ENCODE measurements at places on chromosomes 7 and 10.

DNA sequence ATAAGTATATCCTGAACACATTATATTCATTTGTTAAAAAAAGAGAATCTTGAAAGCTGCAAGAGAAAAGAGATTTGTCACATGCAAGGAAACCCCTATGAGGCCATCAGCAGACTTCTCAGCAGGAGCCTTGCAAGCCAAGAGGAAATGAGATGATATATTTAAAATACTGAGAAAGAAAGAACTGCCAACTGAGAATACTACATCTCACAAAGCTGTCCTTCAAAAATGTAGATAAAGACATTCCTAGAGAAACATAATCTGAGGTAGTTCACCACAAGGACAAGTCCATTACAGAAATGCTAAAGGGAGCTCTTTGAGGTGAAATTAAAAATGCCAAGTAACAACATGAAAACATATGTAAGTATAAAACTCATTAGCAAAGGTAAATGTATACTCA, 224.4 kb upstream of the MBL2 start:
- DNase-seq: no peak

GRCh38 chr7:43592326-43592725, 9.4 kb downstream of the STK17A start:
- no peak for DNase-seq

GRCh38 chr7:13989949-13990305, 461 bp upstream of the ETV1 start:
- DNase-seq: no peak

DNA sequence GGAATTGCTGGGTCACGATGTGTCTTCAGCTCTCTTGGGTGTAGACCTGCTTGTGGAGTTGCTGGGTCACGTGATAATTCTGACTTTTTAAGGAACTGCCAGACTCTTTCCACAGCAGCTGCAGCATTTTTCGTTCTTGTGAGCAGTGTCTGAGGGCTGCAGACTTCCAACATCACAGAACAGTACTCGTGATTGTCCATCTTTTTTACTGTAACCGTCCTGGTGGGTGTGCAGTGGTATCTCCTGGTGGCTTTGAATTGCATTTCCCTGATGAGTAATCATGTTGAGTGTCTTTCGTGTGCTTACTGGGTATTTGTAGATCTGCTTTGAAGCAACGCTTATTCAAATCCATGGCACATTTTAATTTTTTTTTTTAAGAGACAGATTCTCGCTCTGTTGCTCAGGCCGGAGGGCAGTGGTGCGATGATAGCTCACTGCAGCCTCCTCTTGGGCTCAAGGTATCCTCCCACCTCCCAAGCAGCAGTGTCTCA, 22.7 kb downstream of the INPP5A start:
- no peak for DNase-seq

DNA sequence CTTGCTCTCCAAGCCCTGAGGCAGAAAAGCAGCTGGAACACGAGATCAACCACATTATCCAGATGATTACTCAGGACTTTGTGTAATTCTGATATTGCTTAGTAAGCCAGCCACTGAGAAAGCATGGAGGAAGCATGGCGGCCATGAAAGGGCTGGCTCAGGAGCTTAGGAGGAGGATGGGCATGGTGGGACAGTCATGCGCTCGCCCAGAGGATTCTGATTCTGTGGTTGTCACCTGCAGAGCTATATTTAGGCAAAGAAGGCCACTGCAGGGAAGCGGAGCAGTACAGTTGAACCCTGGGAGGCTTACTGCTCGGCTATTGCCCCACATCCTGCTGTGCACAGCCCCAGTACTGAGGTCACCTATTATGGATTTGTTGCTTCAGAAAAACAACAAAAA, 128.8 kb upstream of the DNAJB12 start:
- no peak for DNase-seq

- no peak for DNase-seq
Observed at GRCh38 chr7:97430006-97430405, 301.9 kb upstream of the TAC1 start.

DNA sequence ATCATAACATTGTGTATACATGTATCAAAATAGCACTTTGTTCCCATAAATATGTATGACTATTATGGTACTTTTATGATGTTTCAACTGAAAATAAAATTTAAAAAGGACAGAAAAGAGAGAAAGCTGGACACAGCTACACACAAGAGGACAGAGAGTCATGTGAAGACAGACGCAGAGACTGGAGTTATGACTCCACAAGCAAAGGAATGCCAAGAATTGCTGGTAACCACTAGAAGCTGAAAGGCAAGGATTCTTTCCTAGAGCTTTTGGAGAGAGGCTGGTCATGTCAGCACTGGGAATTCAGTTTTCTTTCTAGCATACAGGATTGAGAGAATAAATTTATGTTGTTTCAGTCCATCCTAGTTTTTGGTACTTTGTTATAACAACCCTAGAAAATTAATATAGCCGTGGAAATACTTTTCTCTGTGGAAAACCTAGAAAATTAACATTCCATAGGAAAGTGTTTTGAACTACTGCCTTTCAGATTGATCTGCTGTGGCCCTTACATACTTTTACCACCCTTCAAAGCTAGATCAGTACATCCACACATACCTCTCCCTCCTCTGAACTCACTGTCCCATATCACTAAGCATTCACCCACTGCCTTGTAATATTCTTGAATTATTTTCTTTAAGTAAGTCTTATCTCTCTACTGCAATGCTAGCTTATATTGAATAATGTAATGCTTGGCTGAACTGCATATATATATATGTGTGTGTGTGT, 575.3 kb downstream of the IPMK start:
- DNase-seq: no peak

GRCh38 chr7:38244516-38244915, 28.9 kb downstream of the TARP start:
- DNase-seq: no peak
